Posterior cingulate gyrus (tissue), 11 donors: ENCODE measurements at places on chromosomes 16 and 17.

DNA sequence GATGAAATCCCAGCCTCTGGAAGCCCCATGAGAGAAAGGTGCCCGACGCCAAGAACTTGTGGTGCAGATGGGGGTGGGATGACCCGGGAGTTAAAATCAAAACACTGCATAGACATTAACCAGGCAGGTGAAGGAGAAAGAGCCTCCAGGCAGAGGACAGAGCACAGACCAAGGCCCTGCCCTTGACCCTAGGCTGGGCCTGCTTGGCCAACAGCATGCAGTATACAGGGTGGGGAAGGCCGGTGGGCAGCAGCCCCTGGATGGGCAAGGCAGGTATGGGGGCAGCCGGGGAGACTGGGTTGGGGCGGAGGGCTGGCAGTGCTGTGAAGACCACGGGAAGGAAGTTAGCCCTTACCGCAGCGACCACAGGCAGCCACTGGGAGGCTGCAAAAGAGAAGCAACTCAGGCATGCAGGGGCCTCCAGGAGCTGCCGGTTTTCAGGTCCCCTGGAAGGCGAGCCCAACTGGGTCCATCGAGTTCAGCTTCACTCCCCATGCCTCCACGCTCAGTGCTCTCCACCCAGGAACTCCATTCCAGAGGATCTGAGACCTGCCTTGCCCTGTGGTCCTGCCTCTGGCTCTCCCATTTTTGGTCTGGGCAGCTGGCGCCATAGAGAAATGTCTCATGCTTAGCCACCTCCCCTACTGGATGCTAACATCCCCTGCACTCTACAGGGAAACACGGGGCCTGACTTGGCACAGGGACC, 81.2 kb downstream of the C16orf95 start:
- DNase-seq, result no peak

GRCh38 chr17:7589891-7590691, at the start of gene SOX15:
SOX15 (minus strand) TSS chr17:7590094; CDS start chr17:7589676, 418 bp downstream.
- no peak for DNase-seq

- no peak for DNase-seq
Measured at GRCh38 chr17:37774504-37774903, 29.6 kb upstream of the HNF1B start.

GRCh38 chr16:53952215-53953208, 248.6 kb downstream of the FTO start:
- DNase-seq, result no peak

GRCh38 chr17:42681976-42682721, at the start of gene CNTNAP1:
CNTNAP1 (plus strand) TSS chr17:42682531; CDS start chr17:42682830, 299 bp downstream.
- peak; percentile 70 for DNase-seq
